ENCODE measurements at places on chromosomes 12 and 14. TPM values are rescaled to one million over a fixed set of nuclear protein-coding genes. Genes with fewer than 3 reads are reported as not detected.

CISTR gene
- not detected for total RNA-seq

CCDC60 gene
- total RNA-seq = not detected

IGF1 gene
- 0.63 TPM for total RNA-seq

RAD9B gene
- 5.5 TPM for total RNA-seq

DBX2 gene
- 0.08 TPM for total RNA-seq

KLRK1 gene
- not detected for total RNA-seq

FAM222A gene
- total RNA-seq = 0.54 TPM

LRTM2 gene
- not detected for total RNA-seq

SOAT2 gene
- total RNA-seq = not detected

AGAP2 gene
- total RNA-seq = 0.27 TPM

RNASE4 gene
- total RNA-seq = 4.8 TPM

VRTN gene
- total RNA-seq = not detected

SOX5 gene
- total RNA-seq = 12.8 TPM

KLRG1 gene
- not detected for total RNA-seq

GUCY2C gene
- total RNA-seq = not detected

MSI1 gene
- total RNA-seq = not detected

PLEKHG7 gene
- not detected for total RNA-seq

MEG3 gene
- total RNA-seq = 155 TPM
